Renal cortex interstitium (tissue), 15 donors: ENCODE measurements at places on chromosomes 4 and X. TPM values are rescaled to one million over a fixed set of nuclear protein-coding genes. Genes with fewer than 3 reads are reported as not detected.
A peak's percentile ranks its signal among the peaks of the same experiment; 100 is the strongest.

- no peak for DNase-seq
These were observed 36.5 kb downstream of the TMPRSS11B start for GRCh38 chr4:68209003-68209402.

- DNase-seq = no peak
These were observed 21.2 kb upstream of the TENM3 start for GRCh38 chr4:182221987-182222386.

DNA sequence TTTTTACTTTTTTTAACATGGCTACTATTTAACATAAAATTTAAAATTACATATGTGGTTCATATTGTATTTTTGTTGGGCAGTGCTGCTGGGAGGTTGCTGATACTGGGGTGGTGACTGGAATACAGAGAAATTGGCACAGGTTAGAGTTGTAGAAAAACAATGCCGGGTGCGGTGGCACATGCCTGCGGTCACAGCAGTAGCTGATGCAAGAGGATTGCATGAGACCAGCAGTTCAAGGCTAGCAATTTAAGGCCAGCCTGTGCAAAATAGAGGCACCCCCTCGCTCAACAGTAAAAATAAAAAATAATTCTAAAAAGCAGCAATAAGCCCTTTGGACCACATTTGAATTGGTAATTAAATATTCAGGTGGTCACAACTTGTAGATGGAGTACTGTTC, 11.8 kb upstream of the CPE start:
- no peak for DNase-seq

DNA sequence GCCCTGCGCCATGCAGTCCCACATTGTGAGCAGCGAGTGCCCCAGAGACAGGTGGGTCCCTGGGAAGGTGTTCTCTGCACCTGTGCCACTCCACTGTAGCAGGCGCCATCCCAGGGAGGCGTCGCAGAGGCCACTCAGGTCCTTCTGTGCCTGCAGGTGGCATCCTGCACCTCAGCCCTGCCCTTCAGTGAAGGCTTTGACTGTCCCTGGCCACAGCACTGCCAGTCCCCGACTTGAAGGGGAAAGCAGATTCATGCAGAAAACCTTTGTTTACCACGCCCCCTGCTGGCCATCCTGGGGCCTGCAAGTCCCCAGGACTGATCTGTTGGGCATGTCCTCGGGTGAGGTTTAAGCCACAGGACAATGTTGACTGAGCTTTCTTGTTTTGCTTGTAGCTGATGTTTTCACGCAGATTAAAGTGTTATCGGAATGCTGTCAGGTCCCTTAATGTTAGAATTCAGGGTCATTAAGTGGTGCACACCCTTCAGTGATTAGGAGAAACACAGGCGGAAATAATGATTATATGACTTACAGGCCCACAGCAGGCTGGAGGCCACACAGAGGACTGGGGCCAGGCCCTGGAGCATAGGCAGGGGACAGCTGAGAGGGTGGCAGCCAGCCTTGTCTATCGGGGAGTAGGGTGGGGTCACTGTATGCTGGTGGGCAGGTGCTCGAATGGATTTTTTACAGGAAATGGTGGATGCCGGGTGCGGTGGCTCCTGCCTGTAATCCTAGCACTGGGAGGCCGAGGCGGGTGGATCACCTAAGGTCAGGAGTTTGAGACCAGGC, 5.0 kb downstream of the TACC3 start:
- peak; percentile 79 for DNase-seq

GRCh38 chrX:42754115-42754514, 23.8 kb downstream of the PPP1R2C start:
- no peak for DNase-seq

GRCh38 chrX:133947996-133948395, 37.4 kb downstream of the GPC3 start:
- no peak for DNase-seq

- DNase-seq = no peak
These were observed 781.5 kb upstream of the EPHA5 start for GRCh38 chr4:66451741-66452140.

DNA sequence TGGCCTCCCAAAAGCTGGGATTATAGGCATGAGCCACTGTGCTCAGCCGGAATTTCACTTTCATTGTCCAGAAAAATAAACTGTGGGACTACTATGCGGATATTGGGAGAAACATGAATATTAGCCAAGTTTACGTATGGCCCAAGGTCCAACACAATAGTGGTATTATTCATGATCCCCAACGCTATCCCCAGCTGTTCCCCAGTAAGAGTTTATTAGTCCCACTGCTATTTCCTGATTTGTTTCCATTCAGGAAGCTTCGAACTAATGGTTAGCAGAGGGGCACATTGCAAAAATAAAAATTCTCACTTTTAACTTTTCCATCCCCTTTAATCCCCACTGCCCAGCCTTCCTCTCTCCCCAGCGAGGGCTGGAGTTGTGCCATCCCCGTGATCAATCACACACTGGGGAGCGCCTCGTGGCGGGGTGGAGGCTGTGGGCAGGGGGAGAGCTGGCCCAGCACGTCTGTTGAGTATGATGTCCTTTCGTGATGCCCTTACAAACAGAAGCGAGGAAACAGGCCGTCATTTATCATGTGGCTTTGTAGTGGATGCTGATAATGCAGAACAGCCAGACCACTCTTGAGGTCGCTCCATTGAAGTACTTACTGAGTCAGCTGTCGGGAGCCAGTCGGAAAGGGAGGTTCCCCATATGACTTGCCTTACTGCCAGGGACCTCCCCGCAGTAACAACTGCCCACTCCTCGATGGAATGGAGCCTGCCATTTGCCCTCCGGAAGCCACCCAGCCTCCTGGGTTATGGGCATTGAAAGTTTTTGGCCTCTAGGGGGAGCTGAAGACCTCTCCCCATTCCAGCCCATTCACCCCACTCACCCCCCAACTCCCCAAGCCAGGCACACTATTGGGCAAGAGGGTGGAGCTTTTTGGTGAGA, 117.0 kb downstream of the KDR start:
- DNase-seq = no peak

GRCh38 chr4:52001616-52002015, 18.5 kb downstream of the LRRC66 start:
- DNase-seq = no peak

GRCh38 chr4:16754104-16754503, 144.3 kb downstream of the LDB2 start:
- DNase-seq = no peak

GRCh38 chr4:94256144-94256783, 48.6 kb downstream of the SMARCAD1 start:
- DNase-seq = no peak

DNA sequence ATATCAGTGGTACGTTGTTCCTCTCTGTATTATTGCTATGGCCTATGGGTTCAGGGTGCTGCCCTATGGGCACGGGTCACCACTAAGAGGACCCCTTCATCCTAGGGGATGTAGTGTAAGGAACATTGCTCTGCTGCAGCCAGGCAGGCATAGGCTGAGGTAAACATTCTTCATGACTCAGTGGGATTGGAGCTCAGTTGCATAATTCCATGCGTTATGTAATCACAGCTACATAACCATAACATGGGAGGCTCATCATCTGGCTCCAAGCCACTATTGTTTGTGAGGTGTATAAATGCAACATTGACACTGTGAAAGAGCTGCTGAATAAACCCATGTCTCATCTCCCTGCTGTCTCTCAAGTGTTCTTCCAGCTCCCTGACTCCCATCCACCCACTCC, 375.2 kb downstream of the MAGEE1 start:
- DNase-seq = no peak

GRCh38 chrX:38636949-38637819, 75.8 kb downstream of the TSPAN7 start:
- DNase-seq = no peak

DNA sequence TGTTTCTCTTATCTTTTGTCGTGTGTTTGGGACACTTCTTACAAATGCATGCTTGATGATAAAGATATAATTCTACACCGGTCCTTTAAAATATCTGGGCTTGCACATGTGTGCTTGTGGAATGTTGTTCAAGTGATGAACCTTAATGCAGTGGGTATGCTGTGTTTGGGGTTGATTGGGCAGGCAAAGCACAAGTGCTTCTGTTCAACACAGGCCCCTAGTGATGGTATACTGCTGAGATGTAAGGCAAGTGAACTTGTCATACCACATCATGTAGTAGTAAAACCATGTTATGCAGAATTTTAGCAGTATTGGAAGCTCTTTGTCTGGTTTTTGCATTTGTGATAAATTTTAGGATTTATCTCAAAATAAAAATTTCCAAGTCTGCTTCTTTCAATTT, 23.9 kb downstream of the TBC1D19 start:
- DNase-seq = no peak

DNA sequence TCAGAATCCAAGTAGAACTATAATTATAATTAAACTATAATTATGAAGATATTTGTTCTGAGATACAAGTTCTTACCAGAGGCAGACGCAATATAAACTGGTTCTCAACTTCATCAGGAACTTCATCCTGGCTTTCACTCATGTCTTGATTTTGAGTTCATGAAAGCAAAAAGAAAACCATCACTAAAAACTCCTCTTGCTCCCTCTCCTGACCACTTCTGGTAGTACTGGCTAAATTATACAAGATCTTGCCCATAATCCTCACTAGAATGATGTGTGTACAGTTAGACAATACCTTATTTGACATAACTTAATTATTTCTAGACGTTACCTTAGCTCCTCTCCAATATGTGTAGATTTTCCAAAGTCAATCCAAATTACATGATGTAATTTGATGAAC, 3.7 kb downstream of the TAF7L start:
- no peak for DNase-seq

GRCh38 chr4:69617083-69617694, 22.3 kb downstream of the UGT2A2 start:
- DNase-seq = peak; percentile 24

DNA sequence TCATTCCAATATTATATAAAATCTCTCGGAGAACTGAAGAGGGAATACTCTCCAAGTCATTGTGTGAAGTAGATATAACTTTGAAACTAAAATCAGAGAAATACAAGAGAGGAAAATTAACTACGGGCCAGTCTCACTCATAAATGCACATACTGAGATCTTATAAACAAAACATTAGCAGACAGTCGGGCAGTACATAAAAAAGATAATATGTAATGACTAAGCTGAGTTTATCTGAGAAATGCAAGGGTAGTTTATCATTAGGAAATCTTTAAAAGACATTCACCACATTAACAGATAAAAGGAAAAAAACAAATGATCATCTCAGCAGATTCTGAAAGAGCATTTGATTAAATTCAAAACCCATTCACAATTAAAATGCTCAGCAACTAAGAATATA, 116.7 kb downstream of the NYX start:
- DNase-seq = no peak

DNA sequence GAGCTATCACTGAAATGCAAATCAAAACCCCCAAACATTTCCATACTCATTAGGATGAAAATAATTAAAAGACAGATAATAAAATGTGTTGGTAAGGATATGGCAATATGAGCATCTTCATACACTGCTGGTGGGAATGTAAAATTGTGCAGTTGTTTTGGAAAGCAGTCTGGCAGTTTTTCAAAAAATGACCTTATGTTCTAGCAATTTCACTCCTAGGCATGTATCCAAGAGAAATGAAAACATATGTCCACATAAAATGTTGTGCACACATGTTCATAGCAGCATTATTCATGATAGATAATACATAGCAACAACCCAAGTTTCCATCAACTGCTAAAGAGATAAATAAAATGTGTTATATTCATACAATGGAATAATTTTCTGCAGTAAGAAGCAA, 14.8 kb upstream of the GPRASP2 start:
- DNase-seq = no peak

- DNase-seq = no peak
These were observed 58.6 kb upstream of the DCTD start for GRCh38 chr4:182975806-182976205.

- no peak for DNase-seq
These were observed 55.7 kb downstream of the METTL14 start for GRCh38 chr4:118740869-118741268.

GRCh38 chr4:95318483-95318882, 230.3 kb downstream of the UNC5C start:
- DNase-seq = no peak

GRCh38 chr4:81166458-81167160, 48.4 kb downstream of the PRKG2 start:
- no peak for DNase-seq

DNA sequence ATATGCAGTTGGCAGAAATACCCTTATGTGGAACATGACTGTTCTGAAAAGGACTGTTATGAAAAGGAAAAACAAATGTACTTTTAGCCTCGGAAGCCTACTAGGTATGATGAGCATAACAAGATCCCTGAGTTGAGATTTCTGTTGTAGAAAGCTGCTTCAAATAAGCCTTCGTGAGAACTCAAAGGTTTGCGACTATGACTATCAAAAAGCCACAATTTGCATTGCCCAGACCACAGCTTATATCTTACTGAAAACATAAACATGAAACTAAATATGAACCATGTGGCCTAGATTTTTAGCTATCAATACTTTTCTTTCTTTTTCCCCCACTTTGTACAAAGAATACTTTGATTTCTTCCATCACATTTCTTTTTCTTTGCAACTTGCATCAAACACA, 398.2 kb upstream of the LCORL start:
- DNase-seq = no peak

- DNase-seq = no peak
These were observed 152.4 kb downstream of the STAG2 start for GRCh38 chrX:124113621-124114600.

- DNase-seq = peak; percentile 31
These were observed 442 bp downstream of the NDUFB11 start for GRCh38 chrX:47143894-47144625.

- no peak for DNase-seq
These were observed 5.3 kb upstream of the FHIP1A start for GRCh38 chr4:151403656-151404055.

DNA sequence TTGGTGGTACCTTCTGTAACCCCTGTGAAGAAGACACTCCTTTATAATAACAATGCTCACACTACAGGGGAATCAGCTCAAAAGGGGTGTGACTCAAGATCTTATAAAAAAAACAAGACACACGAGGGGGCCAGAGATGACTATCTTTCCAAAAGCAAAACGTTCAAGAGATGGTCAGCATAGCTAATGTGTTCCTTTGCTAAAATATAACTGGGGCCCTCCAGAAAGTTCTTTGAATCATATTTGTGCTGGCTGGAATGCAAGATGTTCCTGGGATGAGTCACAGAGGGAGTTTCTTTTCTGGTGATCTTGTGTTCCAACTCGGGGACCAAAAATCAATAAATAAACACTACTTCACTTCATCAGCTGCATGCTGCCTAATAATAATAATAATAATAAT, 46.5 kb downstream of the RAI2 start:
- DNase-seq = no peak

The ENPEP gene
- polyA plus RNA-seq = 194 TPM

The PIR gene
- 3.9 TPM for polyA plus RNA-seq

The SYP gene
- polyA plus RNA-seq = 2.8 TPM

The EMCN gene
- polyA plus RNA-seq = 174 TPM

The TCEAL6 gene
- 0.27 TPM for polyA plus RNA-seq

The ESX1 gene
- not detected for polyA plus RNA-seq

The SLC16A2 gene
- polyA plus RNA-seq = 33.0 TPM

The IGFBP7 gene
- polyA plus RNA-seq = 487 TPM

The CNKSR2 gene
- polyA plus RNA-seq = 1.5 TPM
